Effector CD8-positive, alpha-beta T cell (primary cell): ENCODE measurements at places on chromosomes 1 and 21.

GRCh38 chr1:119721896-119722295, 10.2 kb downstream of the PHGDH start:
- DNase-seq, result no peak

GRCh38 chr1:164702216-164702615, 143.2 kb downstream of the PBX1 start:
- DNase-seq, result no peak

- no peak for DNase-seq
Observed at GRCh38 chr1:167231873-167232450, 11.3 kb downstream of the POU2F1 start.

DNA sequence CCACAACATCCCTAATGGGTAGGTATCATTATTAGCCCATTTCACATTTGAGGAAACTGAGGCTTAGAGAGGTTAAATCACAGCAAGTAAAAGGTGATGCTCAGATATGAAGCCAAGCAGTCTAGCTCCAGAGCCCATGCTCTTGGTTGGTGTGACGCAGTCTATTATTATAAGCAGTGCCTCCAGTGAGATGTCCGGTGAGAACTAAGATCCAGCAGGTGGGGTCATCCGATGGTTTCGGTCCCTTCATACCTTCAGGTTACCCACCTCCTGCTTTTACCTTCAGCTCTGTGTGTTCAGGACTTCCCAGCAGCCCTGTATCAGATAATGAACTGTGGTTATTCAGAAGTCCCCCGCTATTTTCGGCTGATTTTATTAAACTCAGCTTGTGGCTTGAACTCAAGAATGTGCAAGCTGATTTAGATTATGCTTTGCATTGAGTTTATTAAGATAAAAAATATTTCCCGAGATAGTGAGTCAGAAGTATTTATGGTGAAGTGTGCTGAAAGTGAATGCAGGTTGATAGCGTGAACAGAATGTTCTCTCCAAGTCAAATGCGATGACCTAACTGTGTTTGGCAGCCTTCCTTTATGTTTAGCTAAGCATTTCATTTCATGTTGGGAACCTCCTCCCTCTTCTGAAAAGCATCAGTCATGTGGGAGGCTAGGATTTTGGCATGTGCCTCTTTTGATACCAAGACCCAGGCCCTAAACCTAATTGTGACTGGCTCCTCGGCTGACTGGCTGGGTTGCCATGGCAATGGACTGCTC, 160.9 kb upstream of the UBE2U start:
- no peak for DNase-seq

GRCh38 chr1:13784971-13785370, 85.0 kb downstream of the PRDM2 start:
- no peak for DNase-seq

GRCh38 chr1:107153014-107153413, 12.2 kb downstream of the NTNG1 start:
- no peak for DNase-seq

DNA sequence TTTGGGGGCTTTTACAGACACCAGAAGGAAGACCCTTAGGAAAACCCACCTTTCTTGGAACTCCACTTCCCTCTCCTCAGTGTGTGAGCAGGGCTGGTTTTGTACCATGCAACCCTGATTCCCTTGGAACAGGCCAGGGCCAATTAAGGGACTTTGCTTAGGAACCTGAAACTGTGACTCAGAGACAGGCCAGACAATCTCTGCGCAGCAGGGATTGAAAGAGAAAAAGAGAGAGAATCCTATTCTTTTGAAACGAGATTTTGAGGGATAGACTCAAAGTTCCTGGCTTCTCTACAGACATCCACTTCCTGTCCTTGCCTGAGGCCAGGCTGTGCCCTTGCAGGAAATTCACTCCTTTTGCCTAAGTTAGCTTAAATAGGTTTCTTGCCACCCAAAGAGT, 23.1 kb upstream of the C1orf198 start:
- no peak for DNase-seq

DNA sequence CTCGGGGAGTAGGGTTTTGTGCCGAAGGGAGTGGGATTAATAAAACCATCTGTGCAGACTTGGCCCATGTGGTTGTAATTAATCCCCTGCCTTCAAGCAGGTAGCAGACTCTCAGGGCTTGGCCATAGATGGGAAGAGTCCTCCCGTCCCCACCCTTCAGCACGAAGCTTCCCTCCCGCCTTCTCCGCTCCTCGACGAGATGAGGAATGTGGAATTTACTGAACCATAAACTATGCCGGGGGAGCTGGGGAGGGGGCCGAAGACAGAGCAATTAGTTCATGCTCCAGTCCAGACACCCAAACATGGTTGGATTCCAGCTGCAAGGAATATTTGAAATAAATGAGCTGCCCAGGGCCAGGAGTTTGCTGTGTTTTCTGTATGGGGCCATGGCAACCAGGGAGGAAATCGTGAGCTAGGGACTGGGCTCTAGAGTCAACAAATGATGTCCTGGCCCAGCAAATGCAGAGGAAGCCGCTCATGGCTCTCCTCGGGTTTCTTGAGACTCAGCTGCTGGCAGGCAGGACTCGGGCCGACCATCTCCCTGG, 78.8 kb downstream of the SPSB1 start:
- DNase-seq, result no peak

GRCh38 chr1:94832446-94832845, 12.3 kb downstream of the SLC44A3 start:
- no peak for DNase-seq

DNA sequence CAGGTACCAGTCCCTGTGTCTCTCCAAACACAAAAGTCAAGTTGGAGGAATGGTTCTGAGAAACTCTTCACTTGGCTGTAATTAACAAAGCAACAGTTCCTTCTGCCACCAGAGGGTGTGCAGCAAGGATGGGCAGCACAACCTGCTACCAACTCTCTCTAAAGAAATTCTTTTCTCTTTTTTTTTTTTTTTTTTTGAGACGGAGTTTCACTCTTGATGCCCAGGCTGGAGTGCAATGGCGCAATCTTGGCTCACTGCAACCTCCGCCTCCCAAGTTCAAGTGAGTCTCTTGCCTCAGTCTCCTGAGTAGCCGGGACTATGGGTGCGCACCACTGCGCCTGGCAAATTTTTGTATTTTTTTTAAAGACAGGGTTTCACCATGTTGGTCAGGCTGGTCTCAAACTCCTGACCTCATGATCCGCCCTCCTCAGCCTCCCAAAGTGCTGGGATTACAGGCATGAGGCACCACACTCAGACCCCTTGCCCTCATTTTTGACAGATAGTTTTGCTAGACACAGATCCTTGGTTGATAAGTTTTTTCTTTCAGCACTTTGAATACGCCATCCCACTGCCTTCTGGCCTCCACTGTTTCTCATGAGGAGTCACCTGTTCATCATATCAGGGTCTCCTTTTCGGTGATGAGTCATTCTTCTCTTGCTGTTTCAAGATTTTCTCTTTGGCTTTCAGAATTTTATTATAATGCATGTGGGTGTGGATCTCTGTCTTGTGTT, 12.1 kb upstream of the DEGS1 start:
- no peak for DNase-seq

- no peak for DNase-seq
Observed at GRCh38 chr1:101183388-101183699, 53.5 kb upstream of the S1PR1 start.

- DNase-seq, result no peak
Observed at GRCh38 chr1:59568158-59568935, 246.4 kb upstream of the HOOK1 start.

GRCh38 chr21:28908351-28908750, 84.3 kb downstream of the LTN1 start:
- no peak for DNase-seq

- DNase-seq, result peak; percentile 11
Observed at GRCh38 chr1:223363057-223363855, 720 bp downstream of the SUSD4 start.

DNA sequence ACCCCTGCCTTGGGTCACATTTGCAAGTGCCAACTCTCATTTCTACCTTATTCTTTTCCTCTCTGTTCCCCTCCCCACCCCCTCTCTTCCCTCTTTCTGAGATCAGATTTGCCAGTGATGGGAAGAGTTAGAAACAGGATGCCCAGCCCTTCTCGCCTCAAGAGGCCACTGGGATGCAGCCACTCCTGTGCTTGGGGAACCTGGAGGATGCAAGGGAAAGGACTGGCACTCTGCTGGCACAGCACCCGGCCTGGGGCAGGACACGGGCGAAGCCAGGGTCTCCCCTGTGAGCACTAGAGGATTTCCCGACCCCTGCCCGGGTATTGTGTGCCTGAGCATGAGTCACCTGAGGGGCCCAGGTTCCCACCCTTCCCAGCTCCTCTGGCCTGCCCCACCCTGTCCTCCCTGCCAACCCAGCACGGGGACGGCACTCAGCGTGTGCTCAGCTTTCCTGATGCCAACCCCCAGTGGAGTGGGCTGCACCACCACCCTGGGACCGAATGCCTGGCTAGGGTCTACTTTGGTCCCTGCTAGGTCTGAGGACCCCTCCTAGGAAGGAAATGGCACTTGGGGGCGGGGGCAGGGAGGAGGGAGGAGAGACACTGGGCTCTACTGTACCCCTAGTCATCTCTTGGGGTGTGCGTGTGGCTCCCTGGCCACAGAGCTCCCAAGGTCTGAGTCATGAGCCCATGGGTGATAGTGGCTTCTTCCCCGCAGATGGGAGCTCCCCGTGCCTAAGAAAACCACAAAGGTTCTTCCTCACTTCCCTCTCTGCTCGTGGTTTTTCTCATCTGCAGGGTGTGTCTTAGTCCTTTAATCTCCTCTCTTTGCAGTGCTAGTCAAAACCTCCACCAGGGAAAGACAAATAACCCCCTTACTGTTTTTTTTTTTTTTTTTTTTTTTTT, 12.4 kb downstream of the LMNA start:
- DNase-seq, result peak; percentile 55

DNA sequence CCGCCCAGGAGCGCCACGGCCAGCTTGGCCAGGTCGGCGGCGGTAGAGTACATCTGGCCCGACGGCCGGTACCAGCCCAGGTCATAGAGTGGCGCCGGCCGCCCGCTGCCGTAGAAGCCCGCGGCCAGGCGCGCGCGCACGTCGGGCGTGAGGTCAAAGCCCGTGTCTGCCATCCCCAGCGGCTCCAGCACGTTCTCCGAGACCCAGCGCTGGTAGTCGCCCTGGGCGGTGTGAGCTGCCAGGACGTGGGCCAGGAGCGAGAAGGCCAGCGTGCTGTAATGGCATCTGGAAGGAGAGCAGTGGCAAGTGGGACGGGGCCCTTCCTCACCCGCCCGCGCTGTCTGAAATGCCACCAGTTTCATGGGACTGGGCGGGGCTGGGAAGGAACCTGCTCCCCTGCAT, 18.9 kb downstream of the LACTBL1 start:
- no peak for DNase-seq

DNA sequence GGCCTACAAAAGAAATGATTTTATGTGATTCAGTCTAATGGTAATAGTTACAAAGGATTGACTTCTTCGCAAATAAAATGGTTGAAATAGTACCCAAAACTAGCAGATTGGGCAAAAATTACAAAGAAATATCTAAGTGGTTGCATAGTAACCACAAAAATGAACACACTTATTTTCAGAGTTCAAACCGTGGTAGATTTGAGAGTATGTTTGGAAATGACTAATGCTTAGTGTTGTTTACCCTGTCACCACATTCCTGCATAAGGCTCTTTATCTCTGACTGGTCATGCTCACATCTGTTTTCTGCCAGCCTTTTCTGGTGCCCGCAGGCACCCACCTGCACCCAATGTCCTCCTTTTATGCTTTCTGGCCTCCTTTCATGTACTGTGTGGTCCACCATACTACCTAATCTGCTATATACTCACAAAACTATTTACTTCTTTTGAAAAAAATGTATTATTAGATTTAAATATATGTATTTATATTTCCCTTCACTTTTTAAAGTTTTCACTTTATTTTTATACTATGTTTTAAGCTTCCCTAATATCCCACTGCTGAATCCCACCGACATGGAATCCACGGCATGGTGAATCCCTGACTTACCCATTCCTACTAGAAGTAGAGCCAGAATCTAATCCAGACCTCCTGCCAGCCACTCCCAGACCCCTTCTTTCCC, 30.3 kb downstream of the PTPRC start:
- no peak for DNase-seq
